GF-D8 (cell line): ENCODE measurements at places on chromosomes 6 and 20.

DNA sequence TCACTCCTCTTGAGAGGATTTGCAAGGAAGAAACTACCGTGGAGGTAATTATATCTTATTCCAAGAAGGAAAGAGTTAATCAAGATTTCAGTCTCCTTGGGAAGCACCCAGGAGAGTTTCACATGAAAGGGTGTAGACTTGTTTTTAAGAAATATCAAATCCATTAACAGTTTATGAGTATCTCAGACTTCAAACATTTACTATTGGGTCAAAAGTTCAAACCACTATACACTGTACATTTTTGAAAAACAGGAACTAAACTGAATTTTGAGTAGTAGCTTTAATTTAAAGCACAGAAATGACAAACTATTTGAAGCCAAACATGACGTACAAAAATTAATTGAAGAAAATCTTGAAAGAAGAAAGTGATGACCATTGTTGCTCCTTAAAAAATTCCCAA lies 164.0 kb downstream of the FOXC1 start:
- no peak for DNase-seq

DNA sequence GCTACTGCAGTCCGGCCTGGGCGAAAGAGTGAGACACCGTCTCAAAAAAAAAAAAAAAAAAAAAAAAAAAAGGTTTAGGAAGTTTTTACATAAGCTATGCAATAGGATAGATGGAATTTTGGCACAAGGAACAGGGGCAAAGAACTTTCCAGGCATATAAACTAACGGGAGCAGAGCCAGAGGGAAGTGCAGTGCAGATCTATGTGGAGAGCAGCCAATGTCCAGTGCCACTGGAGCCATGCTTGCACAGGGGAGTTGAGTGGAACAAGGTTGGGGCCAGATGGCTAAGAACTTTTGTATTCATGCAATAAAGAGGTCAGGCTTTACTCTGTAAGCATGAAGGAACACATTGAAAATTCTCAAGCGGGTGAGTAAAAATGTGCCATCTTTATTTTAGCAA lies 10.8 kb downstream of the SLC17A2 start:
- no peak for DNase-seq

DNA sequence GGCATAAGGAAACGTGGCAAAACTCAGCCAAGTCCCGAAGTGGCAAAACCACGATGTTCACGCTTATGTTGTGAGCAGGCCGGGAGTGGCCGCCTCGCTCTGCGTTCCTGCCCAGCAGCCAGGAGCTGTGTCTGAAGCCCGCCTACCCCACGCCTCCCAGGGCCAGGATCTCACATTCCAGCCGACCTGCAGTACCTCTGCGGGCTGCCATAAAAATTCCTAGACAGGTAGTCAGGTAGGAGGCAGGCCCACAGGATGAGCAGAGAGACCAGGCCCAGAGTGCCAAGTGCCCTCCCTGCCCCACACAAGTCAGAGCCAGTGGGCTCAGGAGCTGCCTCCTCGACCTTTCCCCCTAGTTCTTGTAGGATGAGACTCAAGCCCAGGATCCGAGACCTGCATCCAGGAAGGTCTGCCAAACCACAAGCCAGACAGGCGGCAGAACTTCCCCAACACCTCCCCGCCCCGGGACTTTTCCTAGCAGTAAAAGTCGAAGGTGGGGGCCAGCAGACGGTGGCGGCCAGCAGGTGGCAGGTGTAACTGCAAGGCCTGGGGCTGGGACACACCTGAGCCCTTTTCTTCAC lies 16.7 kb downstream of the PMEPA1 start:
- DNase-seq: no peak

- DNase-seq: no peak
Measured at GRCh38 chr6:149900620-149901443, 2.9 kb upstream of the RAET1E start.

DNA sequence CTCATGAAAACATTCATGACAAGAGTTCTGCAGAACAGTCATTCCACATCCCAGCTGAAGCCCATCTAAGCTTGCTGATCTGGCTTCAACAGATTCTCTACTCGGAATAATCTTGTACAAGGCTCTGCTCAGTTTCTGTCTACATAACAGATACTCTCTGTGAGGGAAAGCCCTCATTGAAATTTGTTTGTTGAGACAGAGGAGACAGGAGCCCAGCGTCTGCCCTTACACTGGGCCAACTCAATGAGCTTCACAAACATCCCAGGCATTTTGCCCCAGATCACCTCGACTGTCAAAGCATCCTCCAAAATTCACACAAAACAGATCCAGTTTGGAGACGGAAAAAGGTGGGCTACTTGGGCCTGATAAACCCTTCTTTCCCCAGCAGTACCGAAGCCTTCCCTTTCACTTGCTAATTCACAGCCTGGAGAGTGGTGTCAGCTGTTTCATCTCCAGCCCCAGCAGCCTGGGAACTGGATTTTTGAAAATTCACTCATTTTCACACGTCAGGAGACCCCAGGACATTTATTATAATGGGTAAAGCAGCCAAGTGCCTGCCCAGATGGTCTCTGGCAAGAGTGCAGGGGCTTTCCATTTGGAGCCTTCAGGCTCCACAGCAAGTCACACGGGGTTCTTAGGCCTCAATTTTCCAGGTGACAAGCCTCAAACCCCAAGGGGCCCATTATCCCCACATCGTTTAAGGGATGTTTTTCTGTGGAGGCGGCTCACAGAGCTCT lies 7.3 kb downstream of the CCDC167 start:
- DNase-seq: no peak

- no peak for DNase-seq
Measured at GRCh38 chr6:21064756-21065340, 528.7 kb upstream of the SOX4 start.

GRCh38 chr6:77462359-77463307 lies 658 bp downstream of the HTR1B start:
- DNase-seq: no peak

GRCh38 chr6:19994909-19995308 lies 157.7 kb downstream of the ID4 start:
- no peak for DNase-seq

- DNase-seq: no peak
Measured at GRCh38 chr6:100163035-100163434, 169.0 kb upstream of the MCHR2 start.

DNA sequence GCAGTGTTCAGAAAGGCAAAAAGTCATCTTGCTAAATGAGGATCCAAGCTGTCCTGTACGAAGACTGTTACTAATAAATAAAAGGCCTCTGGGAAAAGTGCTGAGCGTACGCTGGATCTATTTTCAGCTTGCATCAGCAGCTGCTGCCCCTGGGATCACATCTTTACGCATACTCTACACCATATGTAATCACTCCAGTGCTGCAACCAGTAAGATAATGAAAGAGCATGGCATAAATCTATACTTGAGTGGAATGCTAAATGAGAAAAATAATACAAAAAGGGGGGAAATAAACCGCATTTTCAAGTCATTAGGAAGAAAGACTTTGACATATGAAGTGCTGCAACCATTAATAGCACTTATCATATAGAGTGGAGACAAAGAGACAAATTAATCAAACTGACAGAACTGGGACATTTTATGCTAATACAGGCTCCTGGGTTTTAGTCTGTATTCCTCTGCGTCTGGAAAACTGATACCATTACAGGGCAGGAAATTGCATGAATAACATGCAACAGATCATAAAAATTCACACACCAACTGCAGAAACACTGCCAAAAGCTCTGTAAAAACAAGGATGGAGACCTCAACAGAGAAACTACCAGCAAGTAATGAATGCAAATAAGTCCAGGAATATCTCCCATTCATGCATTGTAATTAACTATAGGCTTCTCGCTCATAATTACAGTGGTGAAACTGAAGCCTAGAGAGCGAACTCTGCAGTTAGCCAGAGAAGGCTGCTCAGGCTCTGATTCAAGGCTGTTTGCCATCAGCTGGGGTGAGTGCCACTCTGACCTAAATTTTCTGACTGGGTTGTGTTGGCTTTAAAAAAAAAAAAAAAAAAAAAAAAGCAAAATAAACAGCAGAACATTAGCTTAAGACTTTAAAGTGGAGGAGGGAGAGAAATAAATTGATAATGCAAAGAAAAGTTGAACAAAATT lies 83.8 kb downstream of the GJA10 start:
- DNase-seq: no peak

GRCh38 chr20:35616465-35617396 lies 1.1 kb downstream of the SPAG4 start:
- DNase-seq: peak; percentile 40

GRCh38 chr6:72789145-72789544 lies 167.3 kb downstream of the KCNQ5 start:
- DNase-seq: no peak

GRCh38 chr6:1972962-1973361 lies 272.4 kb downstream of the GMDS start:
- peak; percentile 50 for DNase-seq

DNA sequence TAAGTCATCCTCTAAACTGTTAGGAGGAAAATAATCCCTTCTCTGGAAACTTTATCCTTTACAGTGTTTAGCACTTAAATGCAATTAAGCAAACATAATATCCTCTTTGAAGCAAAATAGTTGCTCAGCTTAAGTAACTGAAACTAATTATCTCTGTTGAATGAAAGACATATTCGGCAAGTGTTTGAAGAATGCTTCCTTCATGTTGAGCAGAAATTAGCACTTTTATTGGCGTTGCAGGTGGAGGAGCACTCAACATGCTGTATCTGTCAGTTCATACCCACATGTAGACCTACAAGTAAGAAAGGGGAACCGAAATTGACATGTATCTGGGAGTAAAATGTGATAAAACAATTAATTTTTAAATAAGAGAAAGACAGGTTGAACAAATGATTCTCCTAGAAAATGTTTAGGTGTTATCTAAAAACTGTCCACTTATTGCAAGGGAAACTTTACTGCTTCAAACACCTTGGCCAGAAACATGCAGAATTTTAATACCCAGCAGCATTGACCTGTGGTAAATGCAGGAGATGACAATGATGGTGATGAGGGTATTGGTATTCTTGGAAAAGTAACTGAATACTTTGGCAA lies 987.0 kb upstream of the MAP3K7 start:
- DNase-seq: no peak

- no peak for DNase-seq
Measured at GRCh38 chr20:17999566-17999965, 30.7 kb downstream of the MGME1 start.
